ENCODE measurements at places on chromosomes 16 and 17.
A peak's percentile ranks its signal among the peaks of the same experiment; 100 is the strongest.

DNA sequence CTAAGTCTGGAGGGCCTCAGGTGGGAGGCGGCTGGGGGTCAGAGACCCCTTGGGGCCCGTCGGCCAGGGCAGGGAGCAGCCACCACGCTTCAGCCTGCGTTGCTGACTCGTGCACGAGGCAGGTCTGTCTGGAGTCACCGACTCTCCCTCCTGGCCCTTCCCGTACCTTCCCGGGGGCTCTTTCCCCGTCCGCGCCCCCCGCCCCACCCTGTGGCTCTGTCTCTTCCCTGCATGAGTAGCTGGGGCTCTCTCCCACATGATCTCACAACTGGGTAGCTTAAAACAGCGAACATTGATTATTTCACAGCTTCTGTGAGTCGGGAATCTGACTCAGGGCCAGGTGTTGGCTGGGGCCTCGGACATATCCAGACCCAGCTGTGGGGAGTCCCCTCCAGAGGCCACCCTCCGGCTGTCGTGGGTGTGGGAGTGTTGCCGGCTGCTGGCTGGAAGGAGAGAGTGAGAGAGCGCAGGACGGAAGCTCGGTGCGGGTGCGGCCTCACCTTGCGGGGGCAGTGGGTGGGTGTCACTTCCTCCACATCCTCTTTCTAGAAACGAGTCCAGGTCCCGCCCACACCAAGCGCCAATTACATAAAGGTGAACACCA, 17.3 kb downstream of the BAHCC1 start:
- no peak for DNase-seq

- DNase-seq, result no peak
Measured at GRCh38 chr17:74424657-74425056, 7.2 kb upstream of the GPRC5C start.

GRCh38 chr17:39225308-39225958, at the start of gene STAC2:
STAC2 (minus strand) TSS chr17:39225945; CDS start chr17:39225502, 443 bp downstream.
- DNase-seq, result no peak

DNA sequence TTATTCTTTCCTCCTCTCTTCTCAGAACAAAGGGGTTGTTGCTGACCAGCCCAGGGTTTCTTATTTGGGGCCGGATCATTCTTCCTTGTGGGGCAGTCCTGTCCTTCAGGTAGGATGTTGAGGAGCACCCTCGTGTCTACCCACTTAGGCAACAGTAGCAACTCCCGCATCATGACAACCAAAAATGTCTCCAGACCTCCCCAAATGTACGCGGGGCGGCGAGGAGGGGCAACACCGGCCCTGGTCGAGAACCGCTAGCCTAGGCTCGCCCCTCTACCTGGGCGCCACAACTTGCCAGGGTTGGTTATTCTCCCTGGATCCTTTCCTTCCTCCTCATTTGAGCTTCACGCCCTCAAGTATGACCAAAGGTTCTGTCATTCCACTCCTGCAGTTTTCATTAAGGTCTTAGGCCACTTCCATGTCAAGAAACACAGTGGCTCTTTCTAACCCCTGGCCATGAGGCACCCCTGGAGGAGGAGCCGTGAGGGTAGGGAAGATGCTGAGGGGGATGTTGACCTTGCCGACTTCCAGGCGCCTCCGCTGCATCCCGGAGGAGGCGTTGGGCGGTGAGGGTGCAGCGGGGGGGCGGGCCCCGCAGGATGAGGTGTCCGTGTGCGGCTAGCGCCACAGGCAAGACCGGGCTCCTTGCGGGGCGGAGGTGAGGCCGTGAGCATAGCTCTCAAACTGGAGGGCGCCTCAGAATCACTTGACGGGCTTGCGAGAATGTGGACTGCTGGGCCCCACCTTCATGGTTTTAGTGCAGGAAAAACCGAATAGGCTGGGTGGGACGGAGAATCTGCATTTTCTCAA, 712 bp upstream of the SPECC1 start:
- DNase-seq, result peak; percentile 40

- DNase-seq, result no peak
Measured at GRCh38 chr17:75267411-75268232, 3.4 kb downstream of the MIF4GD start.

GRCh38 chr17:79783891-79784290, 5.9 kb downstream of the CBX2 start:
- DNase-seq, result no peak

GRCh38 chr16:1787322-1788094, 4.7 kb downstream of the NUBP2 start:
- peak; percentile 14 for DNase-seq

- peak; percentile 84 for DNase-seq
Measured at GRCh38 chr17:3659541-3660111, 8.8 kb downstream of the TAX1BP3 start.

DNA sequence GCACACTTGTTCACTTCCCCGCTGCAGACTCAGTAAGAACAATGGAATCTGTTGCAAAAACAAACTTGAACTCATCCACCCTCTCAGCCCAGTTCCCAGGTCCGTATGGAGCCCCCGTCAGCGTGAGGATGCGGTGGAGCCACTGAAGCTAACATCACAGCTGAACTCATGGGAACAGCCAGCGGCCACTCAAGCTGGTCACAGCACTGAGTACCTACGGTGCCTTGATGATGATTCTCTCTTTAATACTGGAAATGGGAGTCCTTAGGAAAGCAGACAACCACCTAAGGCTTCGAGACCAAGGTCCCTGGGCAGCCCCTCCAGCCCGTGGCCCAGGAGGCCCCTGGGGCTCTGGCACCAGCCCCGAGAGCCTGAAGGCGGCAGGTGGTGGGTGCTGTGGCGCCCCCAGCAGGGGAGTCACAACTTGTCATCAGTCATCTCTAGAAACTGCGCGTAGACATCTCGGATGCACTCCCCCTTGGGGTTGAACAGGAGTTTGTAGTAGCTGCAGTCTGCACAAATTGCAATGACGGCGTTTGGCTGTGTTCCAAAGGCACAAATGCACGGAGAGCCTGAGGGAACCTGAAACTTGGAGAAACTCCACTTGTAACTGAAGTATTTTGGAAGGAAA, 31.0 kb upstream of the RHOT1 start:
- peak; percentile 62 for DNase-seq

GRCh38 chr16:86979984-86980553, 337.1 kb downstream of the C16orf95 start:
- no peak for DNase-seq

GRCh38 chr17:34306466-34306865, 12.8 kb upstream of the CCL8 start:
- DNase-seq, result no peak

- DNase-seq, result no peak
Measured at GRCh38 chr17:38794221-38794620, 5.1 kb downstream of the PIP4K2B start.

DNA sequence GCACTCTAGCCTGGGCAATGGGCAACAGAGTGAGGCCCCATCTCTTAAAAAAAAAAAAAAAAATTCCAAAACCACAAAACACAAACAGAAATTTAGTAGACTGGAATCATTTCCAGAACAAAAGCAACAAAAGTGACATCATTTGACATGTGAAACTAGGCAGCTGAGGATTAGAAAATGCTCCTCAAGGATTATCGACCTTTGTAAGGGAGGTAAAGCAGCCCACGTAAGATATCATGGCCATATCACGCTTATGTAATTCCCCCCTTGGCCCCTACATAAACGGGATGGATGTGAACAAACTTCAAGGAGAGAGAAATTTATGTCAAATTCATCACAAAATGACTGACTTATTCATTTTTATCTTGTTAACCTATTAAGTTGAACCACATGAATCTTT, 83.3 kb downstream of the WDR59 start:
- DNase-seq, result no peak

DNA sequence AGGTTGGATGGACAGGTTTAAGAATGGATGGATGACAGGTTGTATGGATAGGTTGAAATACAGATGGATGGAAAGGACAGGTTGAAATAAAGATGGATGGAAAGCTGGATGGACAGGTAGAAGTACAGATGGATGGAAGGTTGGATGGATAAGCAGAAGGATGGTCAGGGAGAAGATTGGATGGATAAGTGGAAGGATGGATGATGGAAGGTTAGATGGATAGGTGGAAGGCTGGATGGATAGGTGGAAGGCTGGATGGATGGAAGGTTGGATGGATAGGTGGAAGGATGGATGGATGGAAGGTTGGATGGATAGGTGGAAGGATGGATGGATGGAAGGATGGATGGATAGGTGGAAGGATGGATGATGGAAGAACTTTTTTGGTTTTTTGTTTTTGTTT, 905 bp upstream of the SDR42E2 start:
- DNase-seq, result no peak

- DNase-seq, result no peak
Measured at GRCh38 chr17:74730491-74731346, 6.3 kb upstream of the RAB37 start.

DNA sequence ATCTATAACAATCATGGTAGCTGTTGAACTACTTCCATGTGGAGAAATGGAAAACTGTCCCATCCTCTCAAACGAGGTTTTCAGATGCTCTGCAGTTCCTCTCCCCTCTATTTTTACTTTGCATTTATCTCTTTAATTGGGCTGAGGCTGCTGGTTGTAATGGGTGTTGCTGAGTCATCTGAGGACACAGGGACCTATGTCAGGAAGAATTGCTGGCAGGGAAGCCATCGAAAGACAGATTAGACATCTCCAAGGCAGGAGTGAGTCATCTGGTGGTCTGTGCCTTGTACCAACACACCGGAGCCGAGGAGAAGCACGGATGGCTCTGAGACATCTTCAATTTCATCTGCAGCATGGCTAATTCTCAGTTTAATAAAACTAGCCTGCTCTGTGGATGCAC, 394.5 kb downstream of the GRIN2A start:
- DNase-seq, result peak; percentile 34

DNA sequence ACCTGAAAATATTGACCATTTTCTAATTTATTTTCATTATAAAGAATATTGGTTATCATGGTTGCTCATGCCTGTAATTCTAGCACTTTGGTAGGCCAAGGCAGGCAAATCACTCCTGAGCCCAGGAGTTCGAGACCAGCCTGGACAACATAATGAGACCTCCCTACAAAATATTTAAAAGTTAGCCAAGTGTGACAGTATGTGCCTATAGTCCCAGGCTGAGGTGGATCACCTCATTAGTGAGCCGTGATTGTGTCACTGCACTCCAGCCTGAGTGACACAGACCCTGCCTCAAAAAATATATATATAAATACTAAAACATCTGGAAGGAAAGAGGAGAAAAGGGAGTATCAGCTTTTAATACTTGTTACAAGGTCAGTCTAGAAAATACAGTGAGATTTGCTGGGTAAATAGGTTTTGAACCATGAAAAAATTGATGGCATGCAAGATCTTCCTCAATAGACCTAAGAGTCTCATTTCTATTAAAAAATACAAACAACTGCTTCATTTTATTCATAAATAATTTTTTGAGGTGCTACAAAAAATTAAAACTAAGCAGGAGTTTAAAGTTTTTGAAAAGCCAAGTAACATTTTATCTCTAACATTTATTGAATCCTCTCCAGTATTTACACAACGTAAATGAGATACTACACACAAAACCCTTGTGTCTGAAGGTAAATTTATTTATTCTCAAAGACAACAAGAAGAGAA, 47.7 kb downstream of the TUBD1 start:
- DNase-seq, result no peak

DNA sequence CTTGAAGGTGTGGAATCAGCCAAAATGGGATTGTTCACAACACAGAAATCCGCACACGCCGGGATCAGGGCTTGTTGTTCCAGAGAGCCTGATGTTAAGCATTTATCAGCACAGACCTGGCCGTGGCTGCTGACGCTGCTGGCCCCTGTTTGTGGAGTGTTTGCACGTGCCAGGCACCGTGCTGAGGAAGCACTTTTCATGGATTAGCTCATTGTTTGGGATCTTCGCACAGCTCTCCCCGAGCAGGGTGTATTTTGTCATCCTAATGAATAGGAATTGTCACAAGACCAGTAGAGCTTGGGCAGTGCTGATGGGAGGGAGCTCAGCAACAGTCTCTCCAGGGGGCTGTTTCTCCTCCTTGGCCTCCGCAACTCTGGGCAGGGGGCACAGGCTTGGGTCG, 160.4 kb upstream of the PLCG2 start:
- DNase-seq, result no peak

DNA sequence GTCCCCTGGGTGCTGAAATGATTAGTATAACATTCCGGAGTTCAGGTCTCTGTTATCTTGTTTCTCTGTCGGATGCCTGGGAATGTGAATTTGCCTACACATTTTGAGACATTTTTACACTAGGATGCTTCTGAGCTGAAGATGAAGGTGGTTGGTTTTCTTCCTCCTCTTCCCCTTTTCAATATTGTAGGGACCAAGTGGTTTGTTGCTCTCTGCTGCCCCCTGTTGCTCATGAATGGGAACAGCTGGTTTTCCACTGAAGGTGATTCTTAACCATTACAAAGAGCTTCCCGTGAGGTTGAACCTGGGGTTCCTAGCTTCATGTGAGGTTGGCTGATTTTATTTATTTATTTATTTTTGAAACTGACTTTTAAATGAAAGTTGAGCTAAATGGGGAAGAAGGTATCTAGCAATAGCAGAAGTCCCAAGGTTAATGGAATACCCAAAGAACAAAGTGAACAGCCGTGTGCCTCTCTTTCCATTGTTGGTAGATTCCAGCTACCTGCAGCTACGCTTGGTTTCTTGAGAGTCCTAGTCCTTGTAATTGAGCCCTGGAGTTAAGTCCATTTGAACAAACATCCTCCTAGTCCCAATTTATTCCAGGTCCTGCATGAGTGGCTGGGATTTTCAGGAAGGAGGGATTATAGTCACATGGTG, 983.9 kb upstream of the EEF2KMT start:
- DNase-seq, result no peak

DNA sequence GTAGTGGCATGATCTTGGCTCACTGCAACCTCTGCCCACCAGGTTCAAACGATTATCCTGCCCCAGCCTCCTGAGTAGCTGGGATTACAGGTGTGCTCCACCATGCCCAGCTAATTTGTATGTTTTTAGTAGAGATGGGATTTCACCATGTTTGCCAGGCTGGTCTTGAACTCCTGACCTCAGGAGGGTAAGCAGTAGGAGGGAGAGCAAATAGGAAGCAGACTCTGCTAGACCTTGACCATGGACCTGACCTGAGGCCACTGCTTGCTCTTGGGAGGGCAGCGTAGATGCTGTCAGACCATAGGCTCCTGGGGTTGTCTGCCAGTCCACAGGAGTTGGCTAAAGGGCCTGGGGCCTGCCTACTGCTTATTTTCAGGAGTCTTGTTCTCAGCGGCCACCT, 28.6 kb downstream of the AKAP1 start:
- no peak for DNase-seq

DNA sequence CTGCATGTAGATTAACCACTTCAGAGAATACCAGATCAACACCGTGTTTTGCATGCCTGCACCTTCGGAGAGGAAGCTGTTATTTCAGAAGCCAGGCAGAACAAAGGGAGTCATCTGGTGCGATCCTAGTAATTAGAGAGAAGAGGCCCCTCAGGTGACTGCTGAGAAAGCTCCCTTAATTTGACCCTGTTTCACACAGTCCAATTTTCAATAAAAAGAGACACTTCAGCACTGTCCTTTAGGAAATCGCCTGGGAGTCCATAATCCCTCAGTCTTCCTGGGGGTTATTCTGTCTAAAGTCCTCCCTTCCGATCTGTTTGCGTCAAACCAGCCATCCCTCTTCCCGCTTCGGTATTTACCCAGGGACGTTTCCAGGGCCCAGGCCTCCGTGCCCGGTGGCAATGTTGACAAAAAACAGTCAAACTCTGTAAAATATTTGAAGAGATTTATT, 23.4 kb upstream of the TNRC6C start:
- no peak for DNase-seq

- DNase-seq, result no peak
Measured at GRCh38 chr16:88976366-88977017, 515 bp downstream of the CBFA2T3 start.
